Activated CD8-positive, alpha-beta T cell treated with anti-CD3 and anti-CD28 coated beads, Interleukin-2, amount 10 ng/mL, durations not matched to agents 7 days and 5 days (primary cell): ENCODE measurements at places on chromosomes 4 and X. TPM values are rescaled to one million over a fixed set of nuclear protein-coding genes. Genes with fewer than 3 reads are reported as not detected.

The F11 gene
- not detected for total RNA-seq

DNA sequence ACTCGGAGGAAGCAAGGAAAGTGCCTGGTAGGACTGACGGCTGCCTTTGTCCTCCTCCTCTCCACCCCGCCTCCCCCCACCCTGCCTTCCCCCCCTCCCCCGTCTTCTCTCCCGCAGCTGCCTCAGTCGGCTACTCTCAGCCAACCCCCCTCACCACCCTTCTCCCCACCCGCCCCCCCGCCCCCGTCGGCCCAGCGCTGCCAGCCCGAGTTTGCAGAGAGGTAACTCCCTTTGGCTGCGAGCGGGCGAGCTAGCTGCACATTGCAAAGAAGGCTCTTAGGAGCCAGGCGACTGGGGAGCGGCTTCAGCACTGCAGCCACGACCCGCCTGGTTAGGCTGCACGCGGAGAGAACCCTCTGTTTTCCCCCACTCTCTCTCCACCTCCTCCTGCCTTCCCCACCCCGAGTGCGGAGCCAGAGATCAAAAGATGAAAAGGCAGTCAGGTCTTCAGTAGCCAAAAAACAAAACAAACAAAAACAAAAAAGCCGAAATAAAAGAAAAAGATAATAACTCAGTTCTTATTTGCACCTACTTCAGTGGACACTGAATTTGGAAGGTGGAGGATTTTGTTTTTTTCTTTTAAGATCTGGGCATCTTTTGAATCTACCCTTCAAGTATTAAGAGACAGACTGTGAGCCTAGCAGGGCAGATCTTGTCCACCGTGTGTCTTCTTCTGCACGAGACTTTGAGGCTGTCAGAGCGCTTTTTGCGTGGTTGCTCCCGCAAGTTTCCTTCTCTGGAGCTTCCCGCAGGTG is 637 bp downstream of the AR start:
- H3K4me1 ChIP-seq = peaks cover 2% of the 10 kb centered on the region
- no peak overlapping the region for H3K4me3 ChIP-seq
- H3K36me3 ChIP-seq = no peaks in the 10 kb centered on the region
- DNase-seq = no peak

- DNase-seq = peak; percentile 58
- peak overlapping the region; percentile 85 for H3K27ac ChIP-seq
- peak overlapping the region; percentile 42 for H3K4me3 ChIP-seq
- H3K4me1 ChIP-seq = peaks cover 54% of the 10 kb centered on the region
- H3K27me3 ChIP-seq = no peaks in the 10 kb centered on the region
Measured at GRCh38 chr4:88613417-88613875, 21.2 kb downstream of the HERC3 start.

DNA sequence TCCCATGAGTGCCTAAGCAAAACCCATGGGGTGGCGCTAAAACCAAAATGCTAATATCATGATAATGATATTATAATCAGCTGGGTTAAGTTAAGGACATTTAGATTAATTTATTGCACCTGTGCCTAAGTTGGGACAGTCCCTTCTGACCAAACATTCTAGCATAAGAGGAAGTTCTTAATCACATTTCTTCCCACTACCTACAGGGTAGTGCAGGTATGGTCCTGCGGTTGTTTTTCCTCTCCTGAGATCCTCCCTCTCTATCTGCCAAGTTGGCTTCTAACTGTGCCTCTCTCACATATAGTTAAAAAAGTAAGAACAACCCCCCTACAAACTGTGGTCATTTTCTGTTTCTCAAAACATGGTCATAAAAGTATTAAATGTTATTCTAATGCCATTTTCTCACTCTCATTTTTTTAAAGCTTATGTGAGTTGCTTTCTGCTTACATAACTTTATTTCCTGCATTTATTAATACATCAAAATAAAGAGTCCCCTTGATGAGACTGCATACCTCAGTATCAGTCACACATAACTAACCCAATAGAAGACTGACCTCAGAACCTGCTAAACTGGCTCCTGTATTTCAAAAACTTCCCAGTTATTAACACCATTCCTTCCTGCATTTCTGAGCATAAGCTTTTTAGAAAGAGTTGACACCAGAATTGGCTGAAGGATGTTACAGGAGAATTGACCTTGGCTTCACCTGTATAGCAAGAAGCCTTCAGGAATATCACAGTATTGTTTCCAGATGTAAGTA is 1332.5 kb downstream of the FSTL5 start:
- H3K4me3 ChIP-seq = no peak overlapping the region
- H3K27me3 ChIP-seq = no peaks in the 10 kb centered on the region
- no peaks in the 10 kb centered on the region for H3K4me1 ChIP-seq
- no peak overlapping the region for H3K27ac ChIP-seq

DNA sequence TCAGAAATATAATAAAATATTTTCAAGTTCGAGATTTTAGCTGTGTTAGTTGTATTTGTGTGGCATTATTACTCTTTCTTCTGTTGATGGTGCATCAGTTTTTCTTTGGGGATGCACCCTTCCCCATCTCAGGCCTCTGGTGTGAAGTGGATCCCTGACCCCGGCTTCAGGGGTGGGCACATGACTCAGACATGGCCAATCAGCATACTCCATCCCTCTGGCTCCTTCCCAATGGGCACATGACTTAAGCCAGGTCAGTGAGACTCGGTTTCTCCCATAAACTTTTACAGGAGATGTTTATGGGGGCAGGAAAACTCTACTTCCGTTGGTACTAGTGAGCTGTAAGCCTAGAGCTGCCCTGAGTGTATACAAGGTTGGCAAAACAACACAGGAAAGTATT is 3.0 kb upstream of the KIT start:
- no peak overlapping the region for H3K27ac ChIP-seq
- no peak for DNase-seq
- H3K4me3 ChIP-seq = no peak overlapping the region
- peaks cover 55% of the 10 kb centered on the region for H3K27me3 ChIP-seq
